HFFc6 (cell line): ENCODE measurements at places on chromosomes 11 and 22.

DNA sequence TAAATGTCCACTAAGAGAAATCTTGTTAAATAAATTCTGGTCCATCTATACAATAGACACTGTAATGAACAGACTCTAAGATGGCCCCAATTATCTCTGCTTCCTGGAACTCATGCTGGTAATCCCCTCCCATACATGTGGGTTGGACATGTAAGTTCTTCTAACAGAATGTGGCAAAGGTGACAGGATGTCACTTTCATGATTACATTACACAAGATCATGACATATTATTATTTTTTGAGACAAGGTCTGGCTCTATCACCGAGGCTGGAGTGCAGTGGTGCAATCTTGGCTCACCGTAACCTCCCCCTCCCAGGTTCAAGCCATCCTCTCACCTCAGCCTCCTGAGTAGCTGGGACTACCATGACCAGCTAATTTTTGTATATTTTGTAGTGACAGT is 14.6 kb upstream of the NDUFC2 start:
- DNase-seq, result no peak

DNA sequence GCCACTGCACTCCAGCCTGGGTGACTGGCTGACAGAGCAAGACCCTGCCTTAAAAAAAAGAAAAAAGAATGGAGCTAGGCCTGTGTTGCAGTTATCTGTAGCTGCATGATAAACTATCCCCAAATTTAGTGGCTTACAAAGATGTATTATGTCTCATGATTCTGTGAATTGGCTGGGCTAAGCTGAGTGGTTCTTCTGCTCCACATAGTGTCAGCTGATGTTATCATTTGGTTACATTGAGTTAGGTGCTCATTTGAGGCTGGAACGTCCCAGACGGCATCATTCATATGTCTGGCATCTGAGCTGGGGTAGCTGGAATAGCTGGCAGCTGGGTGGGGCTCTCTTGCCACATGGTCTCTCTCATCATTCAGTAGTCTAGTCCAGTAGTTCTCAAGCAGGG is 8.2 kb upstream of the ASCC2 start:
- DNase-seq, result no peak

GRCh38 chr22:36068776-36069344 is 40.2 kb upstream of the RBFOX2 start:
- no peak for DNase-seq

GRCh38 chr11:39571081-39571480 is 1888.4 kb downstream of the LRRC4C start:
- no peak for DNase-seq

GRCh38 chr11:83645561-83645960 is 359.4 kb upstream of the CCDC90B start:
- DNase-seq, result no peak

DNA sequence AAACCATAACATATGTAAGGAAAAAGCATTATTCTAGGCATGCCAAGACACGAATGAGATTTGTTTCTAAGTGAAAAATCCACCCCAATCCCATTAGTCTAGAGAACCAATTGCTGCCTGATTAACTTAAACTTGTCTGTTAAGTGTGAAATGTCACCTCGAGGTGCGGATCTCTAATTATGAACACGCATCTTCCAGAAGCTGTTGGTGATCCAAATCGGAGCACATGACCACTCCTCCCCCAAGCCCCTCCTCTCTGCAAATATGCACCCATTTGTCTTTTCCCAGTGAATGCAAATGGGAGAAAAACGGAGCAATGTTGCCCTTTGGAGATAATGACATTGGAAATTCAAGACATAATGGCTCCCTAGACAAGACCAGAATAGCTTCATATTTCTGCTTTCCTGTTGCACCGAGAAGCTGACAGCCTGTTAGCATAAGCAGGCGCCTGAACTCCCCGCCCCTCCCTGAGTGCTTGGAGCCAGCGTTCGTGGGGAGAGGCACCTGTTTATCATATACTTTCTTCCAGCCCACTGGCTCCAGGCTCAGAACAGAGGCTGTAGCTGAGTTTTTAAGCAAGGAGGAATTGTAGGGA is 6.0 kb upstream of the FXYD6 start:
- no peak for DNase-seq

GRCh38 chr11:35207471-35208403 is 68.8 kb downstream of the CD44 start:
- DNase-seq, result no peak

DNA sequence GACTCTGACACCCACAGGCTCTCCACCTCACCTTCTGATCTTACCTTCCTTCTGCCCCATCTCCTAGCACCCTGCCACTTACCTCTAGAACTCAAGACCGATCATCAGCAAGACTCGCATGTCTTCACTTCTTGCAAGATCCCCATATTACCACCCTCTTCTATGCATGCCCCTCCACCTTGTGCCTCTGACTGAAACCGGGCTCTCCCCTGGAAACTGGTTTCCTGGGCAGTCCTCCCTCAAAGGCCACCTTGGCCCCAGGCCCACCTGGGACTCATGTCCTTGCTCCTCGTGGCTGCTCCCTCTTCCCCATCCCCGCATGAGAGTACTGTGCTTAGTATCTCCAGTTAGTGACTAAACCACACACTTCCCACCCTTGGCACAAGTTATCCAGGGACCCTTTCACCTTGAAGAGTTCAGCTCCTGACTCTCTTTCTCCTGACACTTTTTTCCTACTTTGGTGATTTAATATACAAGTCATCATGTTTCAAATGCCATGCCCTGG is 136.7 kb downstream of the SPATA19 start:
- DNase-seq, result no peak

- DNase-seq, result no peak
Measured at GRCh38 chr11:116124922-116125714, 620.9 kb upstream of the CADM1 start.

DNA sequence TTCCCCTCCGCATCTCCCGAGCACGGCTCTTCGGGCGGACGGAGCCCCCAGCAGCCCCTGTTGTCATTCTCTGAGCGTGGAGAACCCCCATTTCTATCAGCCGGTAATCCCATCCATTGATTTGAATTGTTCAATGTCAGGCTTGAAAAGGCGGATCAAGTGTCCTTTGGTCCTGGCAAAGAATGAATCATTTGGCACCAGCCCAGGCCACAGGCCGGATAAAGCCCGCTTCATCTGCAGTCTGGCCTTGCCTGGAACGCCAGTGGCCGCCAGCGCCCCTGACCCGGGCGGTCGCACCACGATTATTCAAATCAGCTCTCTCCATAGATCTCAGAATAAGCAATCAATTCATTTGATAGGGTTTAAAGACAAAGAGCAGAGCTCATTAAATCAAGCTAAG is 188.9 kb downstream of the BRD1 start:
- DNase-seq, result no peak

GRCh38 chr11:66557733-66558326 is 10.6 kb downstream of the CTSF start:
- no peak for DNase-seq

DNA sequence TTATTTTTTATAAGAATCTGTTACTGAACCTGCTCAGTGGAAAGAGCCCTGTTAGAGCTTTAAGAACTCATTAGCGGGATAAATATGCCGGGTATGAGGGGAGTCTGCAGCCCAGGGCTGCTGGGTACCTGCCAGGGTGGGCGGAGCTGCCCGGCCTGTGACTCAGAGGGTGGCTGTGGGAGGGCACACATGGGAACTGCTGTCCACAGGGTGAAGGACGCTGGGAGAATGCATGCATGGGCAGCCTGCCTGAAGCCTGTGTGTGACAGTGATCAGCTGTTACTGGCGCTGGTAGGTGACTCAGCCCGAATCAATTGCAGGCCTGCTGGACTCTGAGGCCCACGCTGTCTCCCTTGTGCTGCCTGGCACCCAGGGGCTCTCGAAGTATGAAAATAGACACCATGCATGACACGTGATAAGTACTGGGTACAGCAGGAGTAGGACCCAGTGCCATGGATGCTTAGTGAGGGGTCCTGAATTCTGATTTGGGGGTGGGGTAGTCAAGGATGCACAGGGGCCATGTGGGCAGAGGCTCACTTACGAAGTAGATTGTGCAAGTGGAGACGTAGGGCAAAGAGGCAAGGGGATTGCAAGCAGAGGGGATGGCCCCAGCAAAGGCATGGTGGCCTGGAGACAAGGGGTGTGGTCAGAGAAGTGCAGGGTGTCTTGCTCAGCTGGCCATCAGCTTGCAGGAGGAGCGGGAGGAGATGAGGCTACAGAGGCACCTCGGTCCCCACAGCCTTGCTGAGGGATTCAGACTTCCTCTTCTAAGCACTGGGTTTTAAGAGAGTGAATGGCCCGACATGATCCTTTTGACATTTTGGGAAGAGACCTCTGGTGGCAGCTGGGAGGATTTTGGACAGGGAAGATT is 36.5 kb downstream of the GRIK4 start:
- DNase-seq, result peak; percentile 98

- no peak for DNase-seq
Measured at GRCh38 chr11:73270016-73270854, 1.9 kb upstream of the P2RY6 start.

DNA sequence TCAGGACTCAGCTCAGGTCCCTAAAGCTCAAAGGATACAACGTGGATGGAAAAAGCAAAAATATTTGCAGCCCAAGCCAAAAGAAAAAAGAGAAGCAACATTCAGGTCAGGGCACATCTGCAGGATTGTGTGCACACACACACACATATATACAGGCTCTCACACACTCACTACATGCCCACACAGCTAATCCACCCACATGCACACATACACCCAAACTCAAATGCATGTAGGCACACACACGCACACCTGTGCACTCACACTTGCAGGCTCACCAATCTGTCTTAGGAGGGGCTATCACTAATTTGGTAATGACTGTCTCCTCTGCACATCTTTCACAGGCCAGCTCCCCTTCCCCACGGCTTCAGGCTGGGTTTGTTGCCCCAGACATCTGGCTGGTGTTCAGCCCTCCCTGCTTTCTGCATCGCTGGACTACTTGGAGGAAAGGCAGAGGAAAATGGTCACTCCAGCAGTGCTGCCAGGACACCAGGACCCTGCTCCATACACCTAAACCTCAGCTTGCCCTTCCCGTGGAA is 103.6 kb upstream of the DRD2 start:
- DNase-seq, result no peak

- DNase-seq, result no peak
Measured at GRCh38 chr22:26918226-26918625, 260.8 kb downstream of the MIAT start.

- DNase-seq, result no peak
Measured at GRCh38 chr11:38060136-38060535, 1462.1 kb upstream of the RAG2 start.

GRCh38 chr11:56751480-56751879 is 3.0 kb upstream of the OR9G4 start:
- no peak for DNase-seq

- DNase-seq, result no peak
Measured at GRCh38 chr11:113023228-113023627, 62.0 kb downstream of the NCAM1 start.

DNA sequence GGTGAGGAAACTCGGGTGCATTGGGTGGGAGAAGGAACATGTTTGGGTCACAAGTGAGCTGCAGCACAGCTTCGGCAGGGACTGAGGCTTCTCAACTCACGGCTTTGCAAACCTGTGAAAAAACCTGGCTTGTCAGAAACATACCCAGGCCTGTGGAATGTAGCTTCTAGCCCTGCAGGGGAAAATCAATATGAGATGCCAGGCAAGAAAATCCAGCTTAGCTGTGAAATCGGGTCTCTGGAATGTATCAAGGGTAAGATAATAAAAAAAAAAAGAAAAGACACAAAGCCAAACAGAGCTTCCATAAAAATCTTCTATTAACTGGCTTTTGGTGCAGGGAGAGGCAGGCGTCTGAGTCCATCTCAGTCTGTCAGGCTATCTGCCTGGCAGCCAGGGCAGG is 28.5 kb downstream of the UQCR10 start:
- DNase-seq, result no peak

DNA sequence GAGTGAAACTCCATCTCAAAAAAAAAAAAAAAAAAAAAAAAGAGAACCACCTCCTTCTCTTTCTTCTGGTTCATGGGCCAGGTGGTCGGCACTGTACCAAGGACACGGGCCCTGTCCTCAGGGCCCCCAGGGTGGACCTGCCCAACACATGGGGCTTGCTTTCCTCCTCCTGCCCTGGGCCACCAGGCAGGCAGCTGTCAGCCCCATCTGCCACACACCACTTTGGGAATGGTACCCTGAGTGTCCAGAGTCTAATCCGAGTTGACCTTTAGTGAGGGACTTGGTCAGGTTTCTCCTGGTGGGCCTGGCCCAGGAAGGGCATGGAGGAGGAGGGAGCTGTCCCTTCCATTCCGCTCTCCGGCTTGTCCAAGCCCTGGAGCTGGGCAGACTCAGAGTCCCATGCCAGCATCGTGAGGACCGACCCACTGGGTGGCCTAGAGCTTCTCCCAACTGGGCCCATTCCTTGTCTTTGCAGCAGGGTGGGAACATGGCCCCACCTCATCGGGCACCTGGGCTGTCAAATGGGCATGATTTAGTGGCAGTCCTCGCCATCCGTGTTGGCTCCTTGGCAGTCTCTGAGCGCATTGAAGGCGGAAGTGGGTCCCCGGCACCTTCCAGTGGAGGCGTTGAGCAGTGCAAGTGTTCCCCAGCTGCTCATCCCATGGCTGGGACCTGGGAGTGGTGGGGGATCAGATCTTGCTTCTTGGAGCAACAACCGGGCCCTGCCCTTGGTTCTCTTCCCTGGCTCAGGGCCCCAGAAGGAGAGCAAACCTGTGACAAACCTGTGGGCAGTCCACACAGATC is 94.8 kb downstream of the BCR start:
- DNase-seq, result no peak

GRCh38 chr22:29167032-29167911 is 38.4 kb upstream of the EMID1 start:
- DNase-seq, result no peak

- peak; percentile 37 for DNase-seq
Measured at GRCh38 chr11:61961570-61962212, 5.7 kb downstream of the FTH1 start.

- DNase-seq, result peak; percentile 67
Measured at GRCh38 chr11:113675003-113675561, 31.0 kb downstream of the TMPRSS5 start.

GRCh38 chr22:47552541-47553205 is 790.2 kb downstream of the TBC1D22A start:
- no peak for DNase-seq

GRCh38 chr11:124153821-124154220 is 29.3 kb upstream of the OR10D3 start:
- no peak for DNase-seq

GRCh38 chr11:120637131-120637530 is 125.6 kb downstream of the GRIK4 start:
- DNase-seq, result no peak

- DNase-seq, result no peak
Measured at GRCh38 chr22:44175676-44176075, 5.0 kb upstream of the PARVG start.

- no peak for DNase-seq
Measured at GRCh38 chr11:22244986-22245592, 52.2 kb downstream of the ANO5 start.

- DNase-seq, result peak; percentile 93
Measured at GRCh38 chr11:128530118-128531074, 57.0 kb downstream of the ETS1 start.

- DNase-seq, result no peak
Measured at GRCh38 chr11:128949791-128950454, 7.3 kb upstream of the TP53AIP1 start.

GRCh38 chr22:49154433-49154832 is 673.2 kb downstream of the BRD1 start:
- DNase-seq, result no peak
